ENCODE measurements at places on chromosomes 7 and 10.

- DNase-seq, result no peak
Observed at GRCh38 chr7:145431834-145432233, 596.0 kb upstream of the TPK1 start.

DNA sequence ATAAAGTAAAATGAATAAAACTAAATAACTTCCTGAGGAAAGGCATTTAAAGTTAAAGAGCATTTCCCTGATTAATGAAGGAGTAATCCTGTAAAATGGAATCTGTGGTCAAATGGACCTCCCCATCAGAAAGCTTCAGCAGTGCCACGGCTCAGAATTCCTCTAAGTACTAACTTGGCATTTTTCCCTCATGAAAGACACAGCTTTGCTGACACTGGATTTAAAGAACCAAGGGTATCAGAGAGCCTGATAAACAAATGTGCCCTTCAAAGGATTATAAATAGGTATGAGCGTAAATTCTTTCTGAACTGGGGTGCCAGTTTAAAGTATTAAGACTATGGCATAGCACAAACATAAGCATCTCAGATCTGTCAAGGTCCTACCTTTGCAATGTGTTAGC lies 24.2 kb upstream of the RNF148 start:
- DNase-seq, result no peak

DNA sequence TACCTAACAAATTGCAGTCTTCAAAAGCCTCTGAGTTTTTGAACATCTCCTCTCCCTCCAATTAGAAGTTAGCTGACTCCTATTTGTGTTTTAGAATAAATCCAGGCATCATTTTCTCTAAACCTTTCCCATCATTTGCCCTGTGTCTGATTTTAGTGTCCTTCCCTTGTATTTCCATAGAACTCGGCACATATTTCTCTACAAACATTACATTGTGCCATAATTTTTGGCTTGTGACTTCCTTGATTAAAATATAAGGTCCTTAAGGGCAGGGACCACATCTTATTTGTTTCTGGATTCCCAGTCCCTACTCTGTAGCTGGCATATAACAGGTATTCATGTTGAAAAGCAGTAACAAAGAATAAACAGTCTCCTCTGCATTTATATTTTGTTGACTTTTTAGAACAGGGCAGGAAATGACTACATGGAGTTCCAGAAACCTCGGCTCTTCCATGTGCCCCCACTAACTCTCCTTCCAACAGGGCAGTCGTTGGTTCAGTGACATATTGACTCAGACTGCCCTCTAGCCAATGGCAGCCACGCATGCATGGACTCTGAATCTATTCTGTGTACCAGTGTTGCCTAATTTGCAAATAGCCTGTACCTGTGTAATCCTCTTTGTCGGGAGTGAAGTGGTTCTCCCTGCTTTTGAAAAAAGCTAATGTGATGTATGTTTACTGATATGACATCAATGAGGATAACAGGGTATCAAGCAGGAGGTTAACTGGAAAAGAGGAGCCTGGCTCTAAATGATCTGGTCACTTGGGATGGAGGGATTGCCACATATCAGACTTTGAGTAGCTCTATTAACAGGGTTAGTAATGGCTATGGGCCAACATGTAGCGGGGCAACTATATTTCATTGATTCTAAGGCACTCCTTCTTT lies 19.8 kb upstream of the CPN1 start:
- no peak for DNase-seq

DNA sequence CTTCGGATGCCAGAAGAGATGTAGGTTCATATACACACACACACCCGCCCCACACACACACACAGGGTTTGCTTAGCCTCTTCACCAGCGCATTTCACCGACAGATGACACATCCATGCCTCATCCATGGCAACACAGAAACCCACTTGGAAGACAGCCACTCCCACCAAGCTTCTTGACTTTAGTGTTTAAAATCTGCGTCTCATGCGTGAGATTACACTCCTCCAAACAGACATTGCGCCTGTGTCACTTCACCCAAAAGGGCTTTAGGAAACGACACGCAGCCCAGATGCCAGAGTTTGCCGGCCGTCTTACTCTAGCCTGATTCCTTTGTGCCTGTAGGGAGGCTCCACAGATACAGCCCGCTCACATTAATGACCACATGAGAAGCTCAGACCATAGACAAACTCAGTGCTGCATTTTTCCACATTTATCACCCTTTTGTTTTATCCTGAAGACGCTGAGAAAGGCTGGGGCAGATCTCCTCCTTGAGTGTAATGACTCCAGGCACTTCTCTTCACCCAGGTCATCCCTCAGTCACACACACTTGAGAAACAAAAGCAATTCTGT lies 73.8 kb downstream of the DIP2C start:
- DNase-seq, result no peak

- no peak for DNase-seq
Observed at GRCh38 chr10:6592080-6592479, 12.0 kb upstream of the PRKCQ start.

GRCh38 chr10:126016156-126016805 lies 119.9 kb downstream of the FANK1 start:
- DNase-seq, result no peak
